ENCODE measurements at places on chromosomes 12 and 14. TPM values are rescaled to one million over a fixed set of nuclear protein-coding genes. Genes with fewer than 3 reads are reported as not detected.

SLC6A15 gene
- 1.1 TPM for total RNA-seq

DNAJC22 gene
- total RNA-seq = not detected

TMEM63C gene
- total RNA-seq = 2.1 TPM

CARMIL3 gene
- 1.1 TPM for total RNA-seq

E2F7 gene
- not detected for total RNA-seq

REP15 gene
- total RNA-seq = 1.1 TPM

GALC gene
- 13.2 TPM for total RNA-seq

GRCh38 chr14:68492381-68493151 is 300.3 kb downstream of the ZFP36L1 start:
- no peak for DNase-seq

GRCh38 chr12:122035292-122035691 is 13.6 kb downstream of the BCL7A start:
- no peak for DNase-seq

DNA sequence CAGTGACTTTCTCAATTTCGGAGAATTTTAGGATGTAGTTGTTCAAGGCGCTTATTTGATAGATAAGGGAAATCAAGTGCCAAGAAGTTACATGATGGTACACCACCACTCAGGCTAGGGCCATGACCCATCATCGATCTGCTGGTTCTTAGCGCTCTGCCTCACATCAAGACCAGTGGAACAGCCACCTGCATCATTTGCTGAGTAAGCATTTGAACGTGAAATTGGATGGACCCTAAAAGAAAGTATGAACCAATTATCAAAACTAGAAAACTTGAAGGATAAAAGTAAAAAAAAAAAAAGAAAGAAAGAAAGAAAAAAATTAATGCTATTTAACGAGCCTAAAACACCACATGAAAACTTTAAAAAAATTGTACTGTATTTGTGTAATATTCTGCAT is 27.5 kb upstream of the KRAS start:
- no peak for DNase-seq

DNA sequence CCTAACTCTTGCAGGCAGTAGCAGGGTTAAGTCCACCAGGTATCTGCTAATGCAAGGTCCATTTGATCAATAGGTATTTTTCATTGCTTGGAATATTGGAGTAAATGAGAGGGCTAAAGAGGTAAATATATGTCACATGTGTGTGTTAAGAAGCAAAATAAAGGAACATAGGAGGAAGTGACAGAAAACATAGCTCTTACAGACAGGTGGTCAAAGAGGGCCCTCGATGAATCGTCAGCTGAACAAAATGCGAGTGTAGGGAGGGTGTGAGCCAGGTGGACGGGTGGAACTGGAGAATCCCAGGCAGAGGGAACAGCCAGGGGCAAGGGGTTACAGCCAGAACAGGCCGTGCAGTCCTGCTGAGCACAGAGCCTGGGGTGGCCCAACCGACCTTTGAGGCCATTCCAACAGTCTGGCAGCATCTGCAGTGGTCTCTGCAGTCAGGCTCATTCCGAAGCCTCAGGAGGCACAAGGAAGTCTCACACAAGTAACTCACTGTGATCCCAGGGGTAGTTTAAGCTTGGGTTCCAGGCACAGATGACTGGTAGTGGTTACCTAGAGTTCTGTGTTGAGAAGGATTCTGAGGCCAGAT is 43.2 kb downstream of the CCDC88C start:
- no peak for DNase-seq

GRCh38 chr12:27261866-27262265 is 17.8 kb downstream of the STK38L start:
- no peak for DNase-seq

- DNase-seq = no peak
These were observed 47.1 kb downstream of the ARF6 start for GRCh38 chr14:49939884-49940510.

- DNase-seq = no peak
These were observed 30.1 kb downstream of the ANAPC7 start for GRCh38 chr12:110373425-110373824.

GRCh38 chr14:39681782-39682399 is 249.7 kb upstream of the FBXO33 start:
- DNase-seq = no peak

- no peak for DNase-seq
These were observed 123.3 kb downstream of the SLC38A6 start for GRCh38 chr14:61104358-61104757.

- DNase-seq = no peak
These were observed 19.2 kb downstream of the PPTC7 start for GRCh38 chr12:110563702-110564470.

GRCh38 chr12:98149691-98150210 is 365.6 kb upstream of the TMPO start:
- DNase-seq = no peak

GRCh38 chr12:22899184-22899583 is 274.2 kb downstream of the ETNK1 start:
- DNase-seq = no peak

DNA sequence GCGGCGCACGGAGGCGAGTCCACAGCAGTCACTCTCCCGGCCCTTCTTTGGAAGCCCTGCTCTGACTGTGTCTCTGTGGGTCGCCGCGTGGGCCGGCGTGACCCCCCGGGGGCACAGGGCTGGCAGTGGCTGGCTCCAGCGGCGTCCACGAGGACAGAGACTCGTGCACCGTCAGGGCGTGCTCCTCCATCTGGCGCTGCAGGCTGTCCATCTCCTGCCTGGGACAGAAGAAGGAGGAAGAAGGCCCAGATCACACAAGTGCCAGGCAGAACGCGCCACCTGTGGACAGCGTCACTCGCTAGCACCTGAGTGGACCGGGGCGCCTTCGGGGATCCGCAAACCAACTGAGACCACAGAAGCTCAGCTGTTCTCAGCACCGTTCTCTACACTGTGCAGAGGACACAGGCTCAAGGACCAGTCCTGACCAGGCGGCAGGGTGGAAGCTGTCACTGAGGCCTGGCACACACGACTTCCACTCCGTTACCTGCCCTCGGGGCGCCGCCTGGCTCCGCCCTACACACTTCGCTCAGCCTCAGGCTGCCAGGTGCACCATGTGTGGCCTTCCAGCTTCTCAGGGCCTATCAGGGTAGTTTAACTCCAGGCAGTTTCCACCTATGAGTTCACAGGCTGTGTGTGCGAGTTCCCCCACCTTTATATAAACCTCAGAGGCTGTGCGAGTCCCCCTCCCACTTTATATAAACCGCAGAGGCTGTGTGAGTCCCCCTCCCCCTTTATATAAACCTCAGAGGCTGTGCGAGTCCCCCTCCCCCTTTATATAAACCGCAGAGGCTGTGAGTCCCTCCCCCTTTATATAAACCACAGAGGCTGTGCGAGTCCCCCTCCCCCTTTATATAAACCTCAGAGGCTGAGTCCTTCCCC is 11.7 kb upstream of the ANKLE2 start:
- DNase-seq = no peak

DNA sequence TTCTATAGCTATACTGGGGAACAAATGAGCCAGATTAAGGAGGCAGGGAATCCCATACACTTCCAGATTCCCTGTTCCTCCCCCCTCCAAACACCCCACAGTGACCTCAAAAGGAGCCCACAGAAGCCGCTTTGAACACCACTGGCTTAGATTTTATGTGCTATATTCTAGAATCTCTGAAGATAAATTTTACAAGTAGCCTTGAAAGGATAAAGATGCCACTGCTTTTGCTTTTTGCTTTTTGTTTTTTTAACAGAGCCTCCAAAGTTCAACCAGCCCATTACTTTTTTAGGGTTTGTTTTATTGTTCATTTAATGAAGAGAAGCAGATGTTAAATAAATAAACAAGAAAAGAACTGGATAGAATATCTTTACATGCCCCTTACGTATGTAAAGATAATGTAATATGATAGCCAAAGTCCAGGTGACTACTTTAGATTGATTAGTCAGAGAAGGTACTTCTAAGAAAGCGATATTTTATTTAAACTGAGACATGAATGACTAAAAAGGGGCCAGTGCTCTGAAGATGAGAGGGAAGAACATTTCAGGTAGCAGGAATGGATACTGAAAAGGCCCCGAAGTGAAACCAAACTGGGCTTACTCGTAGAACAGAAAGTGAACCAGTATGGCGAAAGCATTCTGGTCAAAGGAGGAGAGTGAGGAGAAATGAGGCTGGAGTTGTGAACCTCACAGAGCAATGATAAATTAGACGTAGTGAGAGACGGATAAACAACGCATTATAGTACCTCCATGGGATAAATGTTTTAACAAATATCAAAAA is 44.6 kb downstream of the DUSP6 start:
- no peak for DNase-seq

GRCh38 chr12:106941481-106942156 is 14.1 kb upstream of the TMEM263 start:
- DNase-seq = no peak

DNA sequence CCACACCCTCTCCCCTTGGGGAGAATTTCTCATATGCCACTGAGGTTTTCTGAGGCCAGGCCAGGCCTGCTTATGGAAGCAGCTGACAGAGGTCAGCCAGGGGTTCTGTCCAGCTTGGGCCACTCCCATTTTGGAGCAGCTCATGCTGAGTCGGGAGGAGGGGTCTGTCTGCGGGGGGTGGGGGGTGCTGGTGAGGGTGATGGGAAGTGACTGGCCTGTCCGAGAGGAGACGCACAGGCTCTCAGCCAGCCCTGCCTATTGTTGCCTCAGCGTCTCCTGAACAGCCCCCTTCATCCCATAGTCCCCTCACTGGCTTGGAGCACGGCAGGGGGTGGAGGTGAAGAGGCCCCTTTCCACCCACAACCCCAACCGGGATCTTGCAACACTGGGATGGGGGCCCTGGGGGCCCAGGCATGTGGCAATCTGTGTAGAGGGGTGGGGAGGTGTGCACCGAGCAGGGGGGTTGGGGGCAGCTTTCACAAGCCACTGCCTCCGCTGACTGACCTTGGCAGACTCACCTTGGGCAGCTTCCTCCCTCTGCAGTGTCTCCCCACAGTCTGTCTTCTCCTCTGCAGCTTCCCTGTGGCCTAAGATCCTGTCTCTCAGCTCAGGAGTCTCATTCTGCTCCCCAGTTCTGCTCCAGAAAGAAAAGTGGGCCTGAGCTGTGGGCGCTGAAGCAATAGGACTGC is 5.5 kb downstream of the CEBPE start:
- DNase-seq = peak; percentile 58

DNA sequence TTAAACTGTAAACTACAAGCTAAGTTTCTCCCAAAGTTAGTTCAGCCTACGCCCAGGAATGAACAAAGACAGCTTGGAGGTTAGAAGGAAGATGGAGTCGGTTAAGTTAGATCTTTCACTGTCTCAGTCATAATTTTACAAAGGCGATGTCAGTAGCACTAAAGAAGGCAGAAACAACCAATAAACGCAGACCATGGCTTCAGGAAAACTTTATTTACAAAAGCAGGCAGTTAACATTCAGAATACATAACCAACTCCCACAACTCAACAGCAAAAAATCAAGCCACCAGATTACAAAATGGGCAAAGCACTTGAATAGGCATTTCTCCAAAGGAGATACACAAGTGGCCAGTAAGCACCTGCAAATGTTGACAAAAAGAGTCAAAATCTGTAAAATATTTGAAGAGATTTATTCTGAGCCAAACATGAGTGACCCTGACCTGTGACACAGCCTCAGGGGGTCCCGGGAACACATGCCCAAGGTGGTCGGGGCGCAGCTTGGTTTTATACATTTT is 8.8 kb upstream of the ULK1 start:
- no peak for DNase-seq

DNA sequence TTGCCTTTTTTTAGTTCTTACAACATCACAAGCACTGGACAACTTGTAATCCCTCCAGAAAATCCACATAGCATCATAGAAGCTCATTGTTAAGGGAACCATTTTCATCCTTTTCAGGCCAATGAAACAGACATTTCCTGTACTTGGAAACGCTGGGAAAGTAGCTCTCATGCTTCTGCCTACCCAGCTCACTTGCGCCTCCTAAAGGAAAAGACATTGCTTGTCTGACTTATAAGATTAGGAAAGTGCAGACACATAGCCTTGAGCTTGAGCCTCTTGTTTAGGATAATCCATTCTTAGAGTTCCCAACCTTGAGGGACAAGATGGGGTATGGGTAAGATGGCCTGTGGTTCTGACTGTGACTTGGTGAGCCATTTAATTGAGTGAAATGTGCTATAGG is 589.5 kb downstream of the NOVA1 start:
- DNase-seq = no peak

DNA sequence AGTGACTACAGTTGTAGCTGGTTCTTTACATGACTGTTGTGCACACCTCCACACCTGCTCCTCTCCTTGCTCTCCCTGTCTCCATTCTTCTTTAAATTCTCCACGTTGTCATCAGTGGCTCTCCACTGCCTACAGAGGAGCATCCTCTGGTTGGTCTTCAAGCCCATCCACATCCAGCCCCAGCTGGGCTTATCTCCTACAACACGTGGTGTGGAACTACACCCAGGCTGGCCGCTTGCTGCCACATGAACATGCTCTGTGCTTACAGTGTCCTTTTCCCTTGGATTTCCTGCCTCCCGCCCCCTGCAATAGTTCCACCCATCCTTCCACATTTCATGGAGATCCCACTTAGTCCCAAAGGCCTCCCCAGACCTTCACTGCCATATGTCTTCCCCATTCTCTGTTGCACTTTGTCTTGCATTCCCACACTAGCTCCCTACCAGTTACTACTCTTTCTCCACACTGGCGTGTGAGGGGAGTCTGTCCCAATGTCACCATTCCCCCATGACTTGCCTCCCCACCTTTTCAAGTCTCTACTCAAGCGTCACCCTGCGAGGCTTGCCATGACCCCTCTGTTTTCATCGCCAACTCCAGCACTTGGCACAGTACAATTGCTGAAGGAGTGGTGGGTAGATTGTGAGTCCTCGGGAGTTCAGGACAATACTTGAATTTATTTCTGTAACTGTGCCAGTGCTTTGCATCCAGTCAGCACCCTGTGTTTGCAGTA is 9.8 kb upstream of the MCRS1 start:
- no peak for DNase-seq

DNA sequence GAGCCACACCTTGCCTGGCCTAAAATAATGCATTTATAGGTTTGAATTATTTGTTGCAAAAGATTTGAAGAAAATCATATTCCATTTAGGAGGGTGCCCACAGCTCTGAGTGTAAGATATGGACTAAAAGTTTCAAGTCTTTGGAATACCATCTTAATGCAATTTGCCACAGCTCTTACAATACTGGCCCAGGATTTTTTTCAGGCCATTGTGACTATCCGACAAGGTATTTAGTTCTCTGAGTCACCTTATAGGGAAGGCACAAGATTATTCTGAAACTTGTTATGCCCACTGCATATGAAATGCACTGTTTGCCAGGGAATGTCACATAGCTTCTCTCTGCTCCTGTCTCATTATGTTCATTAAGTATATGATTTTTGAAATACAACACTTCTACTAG is 29.6 kb upstream of the SLC6A13 start:
- DNase-seq = no peak

DNA sequence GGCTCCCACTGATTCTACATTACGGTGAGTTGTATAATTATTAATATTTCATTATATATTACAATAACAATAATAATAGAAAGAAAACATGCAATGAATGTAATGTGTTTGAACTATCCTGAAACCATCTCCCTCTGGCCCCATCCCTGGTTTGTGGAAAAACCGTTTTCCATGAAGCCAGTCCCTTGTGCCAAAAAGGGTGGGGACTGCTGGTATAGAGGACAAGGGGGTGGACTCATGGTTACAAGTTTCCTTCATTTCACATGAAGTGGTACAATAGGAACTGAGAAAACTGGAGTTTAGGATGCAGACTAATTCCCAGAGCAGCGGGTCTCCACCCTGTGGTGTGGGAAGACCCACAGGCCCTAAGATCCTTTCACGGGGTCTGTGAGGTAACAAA is 3.0 kb upstream of the C1RL start:
- peak; percentile 64 for DNase-seq

Measured in sigmoid colon (tissue), 7 donors.